ENCODE measurements at places on chromosomes 6 and 20. TPM values are rescaled to one million over a fixed set of nuclear protein-coding genes. Genes with fewer than 3 reads are reported as not detected.

RFX6 gene
- total RNA-seq: not detected

MAK gene
- total RNA-seq: not detected

RCAN2 gene
- 0.88 TPM for total RNA-seq

TSBP1 gene
- total RNA-seq: not detected

PCK1 gene
- total RNA-seq: not detected

F13A1 gene
- 1.0 TPM for total RNA-seq

RIPOR3 gene
- total RNA-seq: 40.7 TPM

PDYN gene
- total RNA-seq: not detected

CLIC1 gene
- total RNA-seq: 1,126 TPM

HCRTR2 gene
- total RNA-seq: not detected

NRN1 gene
- total RNA-seq: not detected

Measured in placental pericyte (primary cell).